CD4-positive, alpha-beta T cell treated with Interleukin-12 subunit alpha and Interleukin-12 subunit beta, for 1 hour (primary cell): ENCODE measurements at places on chromosomes 2 and 18.

- DNase-seq = no peak
Measured at GRCh38 chr18:23826850-23827620, 137.8 kb downstream of the LAMA3 start.

DNA sequence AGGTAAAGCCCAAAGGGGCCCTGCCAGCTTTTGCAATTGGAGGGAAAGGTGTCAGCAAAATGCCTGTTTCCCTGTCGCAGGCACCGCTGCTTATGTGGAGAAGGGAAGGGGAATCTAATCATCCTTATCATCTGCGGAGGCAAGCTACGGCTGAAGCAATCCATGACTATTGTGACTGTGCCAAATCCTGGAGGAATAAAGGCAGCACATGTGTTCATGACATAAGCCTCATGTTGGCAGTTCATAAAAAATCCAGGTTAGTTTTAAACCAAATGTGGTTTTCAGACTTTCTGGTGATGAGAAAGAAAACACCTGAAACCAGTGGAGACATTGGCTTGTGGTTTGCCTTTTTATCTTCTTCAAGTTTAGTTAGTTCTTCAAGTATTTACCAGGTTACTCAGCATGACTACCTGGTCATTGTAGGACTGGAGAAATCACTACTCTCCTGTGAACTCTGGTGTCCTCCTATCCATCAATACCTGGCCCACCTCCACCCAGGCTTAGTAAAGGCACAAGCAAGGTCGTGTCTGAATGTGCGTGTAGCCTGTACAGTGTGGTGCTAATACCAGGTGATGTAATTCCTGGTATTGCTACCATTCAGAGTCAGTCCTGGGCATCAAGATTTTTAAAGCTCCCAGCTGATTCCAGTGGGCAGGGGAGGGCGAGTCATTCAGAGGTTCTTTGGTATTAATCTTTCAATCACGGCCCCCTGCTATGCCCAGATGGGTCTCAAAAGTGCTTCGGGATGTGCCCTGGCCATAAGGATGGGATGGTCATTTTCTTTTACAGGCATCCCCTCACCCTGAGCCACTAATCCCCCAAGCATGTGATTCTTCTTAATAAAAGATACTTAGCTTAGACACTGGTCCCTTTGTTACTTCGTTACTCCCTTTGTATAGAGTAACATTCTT is 96.8 kb downstream of the TGFA start:
- DNase-seq = no peak

DNA sequence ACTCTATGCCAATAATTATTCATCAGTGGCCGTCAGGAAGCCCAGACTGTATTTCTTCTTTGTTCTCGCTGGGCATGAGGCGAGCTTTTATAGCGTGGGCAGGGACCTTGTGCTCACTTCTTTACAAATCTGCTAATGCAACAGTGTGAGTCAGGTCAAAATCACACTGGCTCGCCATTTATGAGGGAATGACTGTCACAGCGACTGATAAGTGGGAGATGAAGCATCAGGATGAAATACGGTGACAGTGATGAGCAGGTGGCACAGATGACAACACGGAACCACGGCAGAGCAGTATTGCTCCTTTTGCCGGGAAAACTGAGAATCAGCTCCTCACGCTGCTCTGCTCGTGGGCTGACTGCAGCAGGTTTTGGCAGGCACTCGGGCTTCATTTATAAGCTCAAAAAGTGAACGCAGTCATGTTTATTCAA is 20.5 kb downstream of the TYMS start:
- no peak for DNase-seq

GRCh38 chr18:73990258-73990657 is 157.4 kb downstream of the FBXO15 start:
- DNase-seq = no peak

- no peak for DNase-seq
Measured at GRCh38 chr2:66509326-66509811, 74.4 kb downstream of the MEIS1 start.

DNA sequence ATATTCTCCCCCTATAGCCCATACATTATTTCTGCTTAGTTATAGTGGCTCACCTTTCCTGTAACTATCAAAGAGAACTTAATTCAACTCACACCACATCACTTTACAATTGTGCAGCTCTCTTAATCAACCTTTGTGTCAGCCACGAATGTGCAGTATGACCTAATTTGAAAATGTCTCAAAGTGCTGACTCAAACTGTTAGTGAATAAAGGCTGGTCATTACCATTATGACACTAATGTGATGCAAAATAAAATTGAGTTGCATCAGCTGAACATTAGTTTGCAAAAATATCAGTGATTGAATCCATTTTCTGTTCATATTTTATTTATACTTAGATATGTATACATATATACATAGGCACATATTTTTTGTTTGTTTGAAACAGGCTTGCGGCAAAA is 251.8 kb downstream of the MEIS1 start:
- DNase-seq = no peak

GRCh38 chr2:44351088-44351487 is 10.2 kb downstream of the PREPL start:
- no peak for DNase-seq

- peak; percentile 10 for DNase-seq
Measured at GRCh38 chr2:210477496-210477895, 937 bp upstream of the LANCL1 start.

- no peak for DNase-seq
Measured at GRCh38 chr2:233250985-233251305, 528 bp upstream of the ATG16L1 start.

- no peak for DNase-seq
Measured at GRCh38 chr2:219186754-219187456, 8.8 kb downstream of the RETREG2 start.

DNA sequence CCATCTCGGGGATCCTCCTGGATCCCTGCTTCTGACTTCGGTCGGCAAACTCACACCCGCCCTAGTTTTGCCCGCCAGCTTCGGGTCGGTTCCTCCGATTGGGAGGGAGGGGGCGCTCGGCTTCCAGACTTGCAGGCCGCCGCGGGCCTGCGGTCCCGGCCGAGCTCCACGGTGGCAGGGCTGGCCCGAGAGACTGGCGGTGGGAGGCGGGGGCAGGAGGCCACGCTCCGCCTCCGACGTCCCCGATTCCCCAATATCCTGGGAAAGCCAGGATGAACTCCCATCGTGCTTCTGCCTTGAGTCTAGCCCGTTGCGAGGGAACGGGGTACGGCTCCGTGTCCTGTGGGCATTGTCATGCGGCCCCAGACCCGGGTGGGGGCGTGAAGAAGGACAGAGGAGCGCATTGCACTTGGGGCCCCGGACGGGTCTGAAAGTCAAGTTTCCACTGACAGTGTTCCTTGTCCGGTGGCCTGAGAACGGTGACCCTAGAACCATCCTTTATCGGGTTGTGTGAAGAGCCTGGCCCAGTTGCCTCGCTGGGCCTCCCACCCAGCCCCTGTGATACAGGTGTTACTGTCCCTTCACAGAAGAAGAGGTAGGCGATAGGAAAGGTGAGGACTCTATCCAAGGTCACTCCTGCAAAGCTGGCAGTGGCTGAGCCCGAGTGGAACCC is 2.4 kb upstream of the INHBB start:
- DNase-seq = peak; percentile 42

GRCh38 chr2:19408592-19408991 is 50.2 kb upstream of the OSR1 start:
- DNase-seq = no peak

- DNase-seq = no peak
Measured at GRCh38 chr18:23053776-23054457, 81.4 kb upstream of the CABLES1 start.

- no peak for DNase-seq
Measured at GRCh38 chr18:13465124-13465446, 246.5 kb downstream of the LDLRAD4 start.

DNA sequence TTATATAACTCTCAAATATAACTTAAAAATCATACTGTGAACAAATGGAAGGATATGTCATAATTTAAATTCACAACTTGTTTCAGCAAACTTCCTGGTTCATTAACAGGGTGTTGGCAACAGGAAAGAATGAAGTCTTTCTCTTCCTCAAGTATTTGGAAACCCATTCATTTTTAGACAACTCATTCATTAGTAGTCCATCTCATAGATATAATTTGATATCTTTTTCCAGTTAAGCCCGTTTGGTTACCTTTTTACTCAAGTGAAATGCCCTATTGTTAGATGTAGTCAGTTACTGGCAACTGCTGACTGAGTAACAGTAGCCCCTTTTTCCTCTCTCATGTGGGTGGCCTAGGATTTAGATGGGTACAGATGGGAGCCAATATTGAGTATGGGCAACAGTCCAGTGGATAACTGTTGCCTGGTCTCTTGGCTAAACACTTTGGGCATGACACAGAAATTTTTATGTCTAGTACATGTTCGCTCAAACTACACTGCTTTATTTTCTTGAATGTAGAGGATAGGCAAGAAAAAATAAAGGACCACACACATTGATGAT is 4.6 kb upstream of the UGP2 start:
- no peak for DNase-seq

DNA sequence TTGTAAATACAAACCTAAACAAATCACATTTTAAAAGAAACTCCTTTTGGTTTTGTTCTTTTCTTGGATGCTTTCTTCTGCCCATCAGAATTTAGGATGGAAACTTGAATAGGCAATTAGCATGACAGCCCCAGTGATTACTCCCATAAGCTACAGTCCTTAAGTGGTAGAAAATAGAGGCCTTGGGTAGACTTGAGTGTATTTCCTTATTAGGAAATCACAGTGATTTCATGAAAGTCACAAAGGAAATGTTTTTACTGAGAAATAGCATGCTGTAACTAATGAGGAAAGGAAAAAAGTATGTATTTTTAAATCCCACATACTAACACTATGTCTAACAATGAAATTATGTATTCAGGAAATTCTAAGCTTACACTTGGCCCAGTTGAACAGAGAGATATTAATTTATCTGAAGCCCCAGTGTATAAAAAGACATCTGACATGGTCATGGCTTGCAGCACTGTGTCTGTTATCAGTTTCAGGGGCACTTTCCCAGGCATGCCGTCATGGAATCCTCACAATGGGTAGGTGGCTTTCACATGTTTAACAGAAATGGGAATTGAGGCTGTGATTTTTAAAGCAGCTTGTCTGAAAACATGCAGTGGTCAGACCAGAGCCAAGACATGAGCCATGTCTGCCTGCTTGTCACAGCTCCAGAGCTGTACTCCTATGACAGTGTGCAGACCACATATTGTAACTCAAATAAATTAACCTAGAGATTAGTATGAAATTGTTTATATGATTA is 79.7 kb upstream of the TRIB2 start:
- no peak for DNase-seq

DNA sequence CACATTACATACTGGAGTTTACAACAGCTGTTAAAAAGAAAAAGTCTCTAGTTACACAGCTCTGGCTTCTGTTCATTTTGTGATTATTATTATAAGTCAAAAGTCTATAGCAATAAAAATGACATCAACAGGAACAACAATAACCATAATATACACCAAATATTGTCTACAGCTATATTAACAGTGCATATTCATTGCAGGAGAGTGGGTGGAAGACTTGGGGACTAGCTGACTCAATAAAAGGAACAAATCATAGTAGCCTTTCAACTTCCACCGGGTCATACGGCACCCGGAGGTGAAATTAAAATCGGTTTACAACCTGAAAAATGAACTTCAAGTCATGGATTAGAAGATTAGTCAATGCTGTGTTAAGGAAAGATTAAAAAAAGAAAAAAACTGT is 642.1 kb downstream of the SATB2 start:
- no peak for DNase-seq

- DNase-seq = no peak
Measured at GRCh38 chr2:19195661-19196060, 162.8 kb downstream of the OSR1 start.

GRCh38 chr2:31831585-31831984 is 179.2 kb downstream of the MEMO1 start:
- DNase-seq = no peak

DNA sequence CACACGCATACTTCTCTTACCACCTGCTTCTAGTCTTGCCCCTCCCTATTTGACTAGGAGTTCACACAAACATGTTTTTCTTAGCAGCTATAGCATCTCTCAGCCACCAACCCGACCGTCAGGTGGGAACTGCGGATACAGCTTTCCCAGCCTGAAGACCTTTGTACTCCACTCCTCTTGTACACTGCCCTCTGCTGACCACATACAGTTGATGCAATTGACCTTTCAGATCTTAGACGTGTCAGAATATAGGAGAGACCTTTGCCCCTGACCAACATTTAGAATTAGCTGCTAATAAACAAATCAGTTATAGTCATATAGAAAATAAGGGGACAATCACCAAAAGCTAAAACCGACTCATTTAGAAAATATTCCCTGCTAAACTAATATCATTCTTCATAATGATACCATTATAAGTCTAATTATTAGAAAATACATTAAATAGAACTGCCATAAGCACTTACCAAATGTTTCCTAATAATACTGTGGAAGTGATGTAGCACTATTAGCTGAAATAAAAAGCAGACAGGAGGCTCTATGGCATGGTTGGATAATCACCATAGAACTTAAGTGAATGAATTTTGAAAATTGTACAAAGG is 208.4 kb downstream of the RAD51AP2 start:
- no peak for DNase-seq

DNA sequence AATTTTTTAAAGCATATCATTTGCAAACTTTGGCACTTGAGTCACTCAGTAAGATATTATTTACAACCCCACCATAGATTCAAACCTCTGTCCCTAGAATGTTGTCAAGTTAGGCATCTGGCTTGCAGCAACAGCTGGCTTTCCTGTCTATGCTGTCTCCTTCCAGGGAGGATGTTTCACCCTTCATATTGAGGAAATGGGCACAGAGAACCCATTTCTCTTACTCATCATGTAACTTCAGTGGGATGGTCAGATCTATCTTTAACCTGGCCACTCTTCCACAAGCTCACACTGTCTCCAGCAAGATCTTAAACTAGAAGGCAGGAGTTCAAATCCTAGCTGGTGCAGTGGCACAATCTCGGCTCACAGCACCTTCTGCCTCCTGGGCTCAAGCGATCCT is 15.8 kb downstream of the LCT start:
- no peak for DNase-seq

DNA sequence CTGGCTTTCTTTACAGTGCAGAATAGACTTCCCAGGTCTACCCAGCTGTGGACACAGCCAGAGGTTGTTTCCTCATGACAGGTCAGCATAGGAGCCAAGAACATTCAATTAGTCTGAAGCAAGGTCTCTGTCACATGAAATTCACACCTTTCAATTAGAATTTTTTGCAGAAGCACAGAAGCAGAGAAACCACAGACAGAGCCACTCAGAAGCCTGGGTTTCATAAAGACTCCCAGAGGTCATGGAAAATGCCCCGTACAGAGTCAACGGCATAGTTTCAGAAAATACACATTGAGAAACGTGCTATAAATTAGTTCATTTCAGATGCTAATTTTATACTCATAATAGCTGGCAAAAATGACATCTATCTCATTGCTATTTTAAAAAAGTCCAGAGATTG is 87.0 kb upstream of the TMEM200C start:
- no peak for DNase-seq

DNA sequence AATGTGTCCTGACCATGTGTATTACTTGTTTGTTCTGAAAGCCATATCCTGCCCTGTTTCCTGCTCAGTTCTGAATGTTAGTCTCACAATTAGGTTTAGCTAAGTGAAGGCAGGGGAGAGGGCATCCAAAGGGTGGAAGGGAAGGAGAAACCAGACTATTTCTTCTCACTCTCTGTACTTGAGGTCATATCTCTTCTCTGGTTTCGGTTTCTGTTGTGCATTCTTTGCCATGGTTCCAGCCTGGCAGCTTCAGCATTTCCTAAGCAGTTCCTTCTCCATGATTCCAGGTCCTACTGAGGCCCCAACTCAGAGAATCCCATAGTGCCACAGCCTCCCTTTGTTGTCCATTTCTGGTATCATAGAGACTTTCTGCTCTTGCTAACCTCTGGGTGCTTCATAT is 40.3 kb upstream of the HNMT start:
- DNase-seq = no peak
